ENCODE measurements at places on chromosomes 7 and 10.

DNA sequence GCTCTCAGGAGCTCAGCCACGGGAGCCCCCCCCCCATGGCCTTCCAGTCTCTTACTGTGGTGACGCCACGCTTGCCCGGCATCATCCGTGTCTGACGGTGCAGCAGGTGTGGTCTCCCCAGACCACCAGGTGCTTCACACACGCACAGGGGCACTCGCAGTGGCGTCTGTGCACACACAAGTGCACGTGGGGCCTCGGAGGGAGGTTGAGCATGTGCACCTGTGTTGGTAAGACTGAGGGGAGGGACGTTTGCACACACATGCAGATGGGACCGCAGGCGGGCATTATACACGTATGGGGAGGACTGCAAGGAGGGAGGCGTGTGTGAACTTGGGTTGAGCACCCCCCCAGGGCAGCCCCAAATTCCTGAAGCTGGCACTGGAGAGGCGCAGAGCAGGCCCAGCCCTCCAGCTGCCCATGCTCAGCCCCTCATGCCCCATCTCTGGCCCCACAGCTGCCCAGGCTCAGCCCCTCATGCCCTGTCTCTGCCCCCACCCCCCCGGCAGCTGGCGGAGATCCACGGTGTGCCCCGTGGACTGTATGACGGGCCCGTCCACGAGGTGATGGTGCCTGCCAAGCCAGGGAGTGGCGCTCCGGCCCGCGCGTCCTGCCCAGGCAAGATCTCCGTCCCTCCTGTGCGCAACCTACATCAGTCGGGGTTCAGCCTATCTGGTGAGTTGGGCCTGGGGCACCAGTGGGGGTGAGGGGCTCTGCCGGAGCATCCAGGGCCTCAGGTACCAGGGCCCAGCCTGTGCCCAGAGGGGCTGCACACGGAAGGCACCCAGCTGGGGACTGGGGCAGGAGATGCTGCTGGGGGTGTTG is 16.7 kb downstream of the DPYSL4 start:
- no peak for DNase-seq

DNA sequence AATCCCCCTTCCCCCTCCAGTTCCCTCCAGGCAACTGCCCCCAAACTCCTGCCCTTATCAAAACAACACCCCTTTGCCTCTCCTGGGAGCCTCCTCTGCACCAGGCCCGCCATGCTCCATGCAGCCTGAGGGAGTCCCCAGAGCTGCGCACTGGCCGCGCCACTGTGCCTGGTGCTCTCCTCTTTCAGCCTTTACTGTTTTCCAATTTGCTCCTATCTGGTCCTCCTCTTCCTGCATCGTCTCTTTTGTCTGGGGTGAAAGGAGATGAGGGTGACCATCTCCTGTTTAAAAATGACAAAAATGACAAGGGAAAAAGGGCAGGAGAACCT is 165.8 kb upstream of the ADCY1 start:
- no peak for DNase-seq

DNA sequence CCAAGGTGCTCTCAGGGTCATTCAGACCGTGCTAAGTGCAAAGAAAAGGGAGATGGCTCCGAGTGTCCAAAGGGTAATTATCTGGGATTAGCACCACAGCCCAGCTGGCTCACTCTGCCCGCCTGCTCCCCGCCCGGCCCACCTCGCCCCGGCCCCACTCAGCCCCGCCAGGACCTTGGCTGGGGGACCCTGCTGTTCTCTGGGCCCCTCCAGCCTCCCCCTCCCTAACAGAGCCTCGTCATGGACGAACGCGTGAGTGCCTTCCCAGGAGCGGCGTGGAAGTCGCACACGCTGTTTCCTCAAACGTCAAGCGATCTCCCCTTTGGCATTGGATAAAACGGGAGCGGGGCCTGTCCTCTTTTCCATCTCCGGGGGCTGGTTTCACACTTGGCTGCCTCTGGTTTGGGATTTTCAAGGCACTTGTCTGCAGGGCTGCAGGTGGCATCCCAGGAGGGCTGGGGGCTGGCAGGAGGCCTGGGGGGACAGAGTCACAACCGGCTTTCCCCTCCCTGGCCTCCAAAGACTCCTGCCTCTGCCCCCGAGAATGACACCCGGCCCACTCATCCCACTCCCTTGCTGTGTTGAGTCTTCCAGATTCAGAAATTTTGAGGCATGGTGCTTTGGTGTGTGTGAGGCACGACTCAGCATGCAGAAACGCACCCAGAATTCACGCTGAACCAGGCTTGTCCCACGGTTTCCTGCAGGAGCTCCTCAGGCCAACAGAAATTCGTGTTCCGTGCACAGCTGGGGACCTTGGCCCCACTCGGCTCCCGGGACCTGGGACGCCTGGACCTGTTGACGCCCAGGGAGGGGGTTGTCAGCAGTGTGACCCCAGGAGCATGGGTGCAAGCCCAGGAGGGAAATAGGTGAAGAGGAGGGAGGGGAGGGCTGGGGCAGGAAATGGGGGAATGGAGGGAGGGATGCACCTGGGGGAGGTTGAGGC is 110.0 kb downstream of the PDGFA start:
- DNase-seq = no peak

DNA sequence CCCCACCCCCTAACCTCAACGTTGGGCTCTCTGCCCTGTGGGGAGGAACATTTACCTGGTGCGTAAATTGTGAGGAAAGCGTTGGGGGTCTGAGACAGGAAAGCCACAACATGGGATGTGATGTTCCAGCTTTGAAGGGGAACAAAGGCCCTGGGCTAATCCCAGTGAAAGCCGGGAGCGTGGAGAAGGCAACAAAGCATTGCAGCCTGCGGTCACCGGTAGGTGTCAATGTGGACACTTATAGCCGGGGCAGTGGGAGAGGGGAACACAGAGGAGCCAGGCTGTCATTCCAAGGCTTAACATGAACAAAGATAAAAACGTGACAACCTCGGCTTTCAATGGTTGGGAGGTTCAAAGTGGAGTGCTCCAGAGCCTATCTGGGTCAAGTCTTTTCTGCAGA is 12.7 kb downstream of the PTF1A start:
- DNase-seq = no peak

- DNase-seq = no peak
Observed at GRCh38 chr10:97811958-97812357, 37.7 kb upstream of the GOLGA7B start.

DNA sequence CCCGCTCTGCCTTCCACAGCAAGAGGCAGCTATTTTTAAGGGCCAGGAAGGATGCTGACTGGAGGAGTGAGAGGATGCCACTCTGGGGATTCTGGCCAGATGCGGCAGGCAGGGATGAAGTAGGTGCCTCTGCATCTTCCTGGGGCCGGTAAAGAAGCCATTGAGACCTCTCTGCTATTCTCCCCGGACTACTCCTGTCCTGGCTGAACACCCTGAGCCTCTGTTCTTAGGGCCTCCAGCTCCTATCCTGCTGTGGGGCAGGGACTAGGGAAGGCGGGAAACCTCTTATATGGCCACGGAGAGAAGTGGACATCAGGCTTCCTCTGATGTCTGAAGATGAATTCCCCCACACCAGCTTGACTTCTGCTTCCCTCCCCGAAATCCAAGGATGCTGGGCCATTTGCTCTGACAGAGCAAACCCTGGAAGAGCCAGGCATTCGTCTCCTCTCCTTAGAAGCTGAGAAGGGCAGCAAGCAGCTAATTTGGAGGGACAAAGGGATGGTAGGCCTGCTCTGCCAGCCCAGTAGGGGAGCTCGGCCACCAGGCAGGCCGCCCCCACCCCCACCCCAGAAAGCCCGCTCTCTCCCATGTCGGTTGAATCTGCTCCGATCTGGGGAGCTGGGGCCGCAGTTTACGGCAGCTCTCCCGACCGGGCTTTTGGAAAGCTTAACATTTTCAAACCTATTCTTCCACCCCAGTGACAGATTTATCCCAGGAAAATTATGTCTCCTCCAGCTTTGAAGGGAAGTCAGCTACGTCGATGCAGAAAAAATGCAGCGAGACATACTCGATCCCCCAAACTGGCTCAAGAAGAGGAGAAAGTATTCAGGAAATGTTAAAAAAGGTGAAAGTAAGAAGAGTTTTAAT is 2.8 kb downstream of the FGF8 start:
- no peak for DNase-seq

- no peak for DNase-seq
Observed at GRCh38 chr10:113047963-113048781, 98.1 kb downstream of the TCF7L2 start.

DNA sequence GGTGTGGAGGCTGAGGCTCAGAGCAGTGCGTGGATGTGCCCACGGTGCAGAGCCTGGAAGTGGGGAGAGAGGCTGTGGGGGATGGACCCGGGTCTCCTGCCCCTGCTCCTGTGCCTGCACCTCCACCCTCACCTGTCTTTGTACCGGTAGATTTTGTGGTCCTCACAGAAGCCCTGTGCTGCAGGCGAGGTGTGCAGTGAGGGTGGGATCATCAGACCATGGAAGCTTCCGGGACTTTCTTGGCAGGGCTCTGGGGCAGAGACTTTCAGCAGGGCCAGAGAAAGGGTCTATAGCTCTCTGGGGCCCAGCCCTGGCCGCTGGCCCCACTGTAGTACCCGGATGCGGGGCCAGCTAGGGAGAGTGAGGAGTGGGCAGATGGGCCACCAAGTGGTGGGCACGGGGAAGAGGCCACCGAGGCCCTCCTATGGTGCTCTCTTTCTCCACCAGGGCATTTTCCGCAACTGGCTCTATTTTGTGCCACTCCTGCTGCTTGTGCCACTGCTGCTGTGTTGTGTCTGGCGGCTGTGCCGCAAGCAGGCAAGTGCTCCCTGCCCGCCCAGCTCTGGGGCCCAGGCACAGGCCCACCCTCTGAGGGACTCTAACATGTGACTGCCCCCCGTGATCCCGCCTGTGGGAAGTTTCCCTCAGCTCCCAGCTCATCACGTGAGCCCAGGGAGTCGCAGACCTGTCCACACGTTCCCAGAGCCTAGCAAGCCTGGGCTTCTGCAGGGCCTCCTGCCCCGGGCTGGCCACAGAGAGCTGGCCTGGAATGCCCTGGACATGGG is 22.1 kb downstream of the ANTXRL start:
- no peak for DNase-seq

DNA sequence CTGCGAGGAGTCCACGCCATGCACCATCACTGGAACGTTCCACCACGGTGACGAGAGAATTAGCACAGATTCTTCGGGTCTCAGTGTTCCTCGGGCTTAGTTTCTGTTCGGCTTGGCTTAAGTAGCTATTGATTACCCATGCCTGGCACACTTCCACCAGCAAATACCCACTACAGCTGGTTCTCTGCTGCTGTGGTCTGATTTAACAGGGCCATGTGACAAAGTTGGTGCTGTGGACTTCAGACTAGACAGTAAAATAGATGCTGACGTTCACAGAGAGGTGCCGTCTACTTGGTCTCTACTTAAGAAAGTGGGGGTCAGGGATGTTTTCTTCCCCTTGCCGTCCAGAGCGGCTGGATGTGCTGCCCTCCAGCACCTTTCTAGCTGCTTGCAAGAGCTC is 11.6 kb downstream of the GNA12 start:
- no peak for DNase-seq

GRCh38 chr7:27950123-27950522 is 210.2 kb downstream of the TAX1BP1 start:
- DNase-seq = no peak

GRCh38 chr7:137151041-137151689 is 192.4 kb downstream of the PTN start:
- DNase-seq = no peak

All from neural crest cell (in vitro differentiated cells).